Type B pancreatic cell (in vitro differentiated cells): ENCODE measurements at places on chromosomes 3 and 15. TPM values are rescaled to one million over a fixed set of nuclear protein-coding genes. Genes with fewer than 3 reads are reported as not detected.
A peak's percentile ranks its signal among the peaks of the same experiment; 100 is the strongest.

Gene NMD3
- total RNA-seq = 53.9 and 64.0 TPM in 2 replicates

Gene TPRG1
- total RNA-seq = 11.6 and 24.2 TPM in 2 replicates

Gene LIPH
- total RNA-seq = 5.3 and 8.4 TPM in 2 replicates

Gene CGNL1
- 11.8 and 16.9 TPM in 2 replicates for total RNA-seq

GRCh38 chr3:8743911-8744310, 10.3 kb downstream of the CAV3 start:
- no peak overlapping the region for H3K27ac ChIP-seq
- DNase-seq = no peak
- no peaks in the 10 kb centered on the region for H3K27me3 ChIP-seq
- H3K4me3 ChIP-seq = no peak overlapping the region
- peaks cover 22% of the 10 kb centered on the region for H3K4me1 ChIP-seq

DNA sequence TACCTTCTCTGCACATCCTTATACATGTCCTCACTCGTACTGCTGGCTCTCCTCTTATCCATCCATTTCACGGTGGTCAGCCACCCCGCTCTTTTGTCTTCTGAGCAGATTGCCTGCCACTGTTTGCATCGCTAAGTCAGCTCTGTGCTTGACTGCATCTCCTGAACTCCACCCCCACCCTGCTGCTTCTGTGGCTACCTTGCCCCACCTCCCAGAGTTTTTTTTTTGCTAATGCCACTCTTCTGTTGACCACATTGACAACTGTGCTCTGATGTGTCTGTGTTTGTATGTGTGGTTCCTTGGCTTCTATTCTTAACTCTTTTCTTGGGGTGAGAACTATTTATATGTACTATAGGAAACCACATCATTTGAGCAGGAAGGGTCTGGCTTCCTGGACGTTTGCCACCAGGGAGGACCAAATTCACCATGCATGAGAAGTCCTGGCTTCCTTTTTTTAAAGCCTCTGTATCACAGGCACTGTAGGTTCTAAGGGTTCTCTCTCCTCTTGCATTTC, 12.8 kb upstream of the MTMR10 start:
- no peak overlapping the region for H3K4me3 ChIP-seq
- H3K36me3 ChIP-seq = no peaks in the 10 kb centered on the region
- peaks cover 19% of the 10 kb centered on the region for H3K27me3 ChIP-seq
- DNase-seq = no peak
- no peak overlapping the region for H3K27ac ChIP-seq
- H3K4me1 ChIP-seq = no peaks in the 10 kb centered on the region

GRCh38 chr3:120451272-120451761, 525 bp upstream of the FSTL1 start:
- H3K27ac ChIP-seq = peak overlapping the region; percentile 66
- H3K4me1 ChIP-seq = peaks cover 24% of the 10 kb centered on the region
- DNase-seq = no peak

DNA sequence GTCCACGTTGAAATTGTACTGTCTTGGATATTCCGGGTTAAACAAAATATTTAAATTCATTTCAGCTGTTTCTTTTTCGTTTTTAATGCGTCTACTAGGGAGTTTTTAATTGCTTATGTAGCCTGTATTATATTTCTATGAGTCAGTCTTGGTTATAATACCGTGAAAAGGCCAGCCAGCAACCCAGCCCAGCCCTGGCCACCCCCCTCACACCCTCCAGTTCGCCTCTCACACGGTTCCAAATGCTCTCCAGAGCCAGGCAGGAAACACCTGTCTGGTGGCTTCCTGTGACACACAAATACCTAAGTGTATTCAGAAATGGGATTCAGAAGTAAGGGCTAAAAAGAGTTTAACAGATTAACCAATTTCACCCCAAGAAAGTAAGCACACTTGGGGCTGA, 4.4 kb downstream of the SH3BP5 start:
- H3K27me3 ChIP-seq = peaks cover 2% of the 10 kb centered on the region
- no peak for DNase-seq
- H3K27ac ChIP-seq = peak overlapping the region; percentile 53
- peak overlapping the region; percentile 63 for H3K4me3 ChIP-seq
- peaks cover 69% of the 10 kb centered on the region for H3K4me1 ChIP-seq
- peaks cover 4% of the 10 kb centered on the region for H3K36me3 ChIP-seq

DNA sequence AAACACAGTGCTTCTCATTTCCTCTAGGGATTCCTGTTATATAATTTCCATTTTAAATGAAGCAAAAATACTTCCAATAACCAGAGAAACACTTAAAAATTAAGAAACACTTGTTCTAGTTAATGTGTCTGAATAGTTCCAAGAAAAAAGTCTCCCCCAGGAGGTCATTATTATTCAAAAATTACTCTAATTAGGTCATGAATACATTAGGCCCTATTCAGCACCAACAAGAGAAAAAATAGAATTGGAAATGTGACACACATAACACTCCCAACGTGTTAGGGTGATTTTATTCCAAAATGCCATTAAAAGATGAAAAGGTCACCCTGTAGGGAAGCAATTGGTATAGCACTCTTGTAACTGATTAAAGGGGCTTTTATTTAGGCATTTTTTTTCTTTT, 382.1 kb downstream of the TUSC7 start:
- no peaks in the 10 kb centered on the region for H3K36me3 ChIP-seq
- no peak overlapping the region for H3K4me3 ChIP-seq
- H3K4me1 ChIP-seq = no peaks in the 10 kb centered on the region
- H3K27me3 ChIP-seq = no peaks in the 10 kb centered on the region
